HFF-Myc (cell line): ENCODE measurements at places on chromosomes 11 and 22.

- DNase-seq = no peak
These were observed 102.9 kb downstream of the MORC2 start for GRCh38 chr22:30865656-30866055.

GRCh38 chr22:38201371-38201710, 453 bp upstream of the MAFF start:
- no peak for DNase-seq

DNA sequence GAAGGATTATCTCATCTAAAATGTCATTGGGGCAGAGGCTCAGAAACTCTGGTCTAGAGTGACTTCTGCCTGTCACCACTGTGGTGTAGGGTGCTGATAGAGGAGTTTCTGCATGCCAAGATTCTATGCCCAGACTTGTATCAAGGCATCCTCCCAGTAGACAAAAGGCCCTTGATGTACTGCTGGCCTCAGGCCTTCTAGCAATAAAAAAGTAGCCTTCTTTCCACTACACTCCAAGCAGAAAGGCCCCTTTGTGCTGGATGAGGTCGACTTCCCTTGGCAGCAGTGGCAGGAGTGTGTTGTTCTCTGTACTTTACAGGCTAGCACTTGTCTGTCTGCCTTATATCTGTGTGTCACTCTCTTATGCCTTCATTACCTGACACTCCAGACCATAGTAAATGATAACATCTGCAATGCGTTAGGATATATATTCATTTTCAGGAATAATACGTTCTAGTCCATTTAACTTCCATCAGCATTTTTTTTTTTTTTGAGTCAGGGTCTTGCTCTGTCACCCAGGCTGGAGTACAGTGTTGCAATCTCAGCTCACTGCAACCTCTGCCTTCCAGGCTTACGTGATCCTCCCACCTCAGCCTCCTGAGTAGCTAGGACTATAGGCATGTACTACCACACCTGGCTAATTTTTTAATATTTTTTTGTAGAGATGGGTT, 49.5 kb upstream of the RRM1 start:
- DNase-seq = no peak

- no peak for DNase-seq
These were observed 236.8 kb upstream of the PITPNB start for GRCh38 chr22:28155808-28156207.

GRCh38 chr22:20611418-20611817, 104.0 kb downstream of the MED15 start:
- no peak for DNase-seq

DNA sequence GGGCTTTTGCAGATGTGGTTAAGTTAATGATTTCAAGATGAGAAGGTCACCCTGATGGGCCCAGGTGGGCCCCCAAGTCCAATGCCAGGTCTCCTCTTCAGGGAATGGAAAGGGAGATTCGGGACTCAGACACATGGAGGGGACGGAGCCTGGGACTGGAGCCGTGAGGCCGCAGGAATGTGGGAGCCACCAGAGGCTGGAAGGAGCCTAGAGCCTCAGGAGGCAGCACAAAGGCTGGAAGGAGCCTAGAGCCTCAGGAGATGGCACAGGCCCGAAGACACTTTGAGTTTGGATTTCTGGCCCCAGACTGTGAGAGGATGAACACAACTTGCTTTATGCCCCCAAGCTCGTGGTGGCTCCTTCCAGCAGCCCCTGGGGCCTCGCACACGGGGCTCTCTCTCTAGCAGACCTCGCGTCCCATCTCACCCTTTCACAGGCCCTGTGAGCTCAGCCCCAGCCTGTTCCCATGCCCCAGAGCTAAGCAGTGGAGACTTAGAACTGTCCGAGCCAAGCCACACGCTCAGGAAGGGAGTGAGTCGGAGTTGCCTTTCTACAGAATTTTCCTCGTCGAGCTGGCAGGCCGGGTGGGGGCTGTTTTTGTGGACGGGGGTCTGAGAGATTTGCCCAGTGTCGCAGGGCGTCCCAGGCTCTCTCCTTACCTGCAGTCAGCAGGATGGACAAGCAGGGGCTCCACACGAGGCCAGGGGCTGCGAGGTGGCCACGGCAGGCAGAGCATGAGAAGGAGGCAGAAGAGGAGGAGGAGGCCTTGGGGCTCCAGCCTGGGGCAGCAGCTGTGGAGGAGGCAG, 937.6 kb downstream of the BRD1 start:
- DNase-seq = no peak

GRCh38 chr22:26325641-26326040, 103.4 kb upstream of the ASPHD2 start:
- DNase-seq = no peak

DNA sequence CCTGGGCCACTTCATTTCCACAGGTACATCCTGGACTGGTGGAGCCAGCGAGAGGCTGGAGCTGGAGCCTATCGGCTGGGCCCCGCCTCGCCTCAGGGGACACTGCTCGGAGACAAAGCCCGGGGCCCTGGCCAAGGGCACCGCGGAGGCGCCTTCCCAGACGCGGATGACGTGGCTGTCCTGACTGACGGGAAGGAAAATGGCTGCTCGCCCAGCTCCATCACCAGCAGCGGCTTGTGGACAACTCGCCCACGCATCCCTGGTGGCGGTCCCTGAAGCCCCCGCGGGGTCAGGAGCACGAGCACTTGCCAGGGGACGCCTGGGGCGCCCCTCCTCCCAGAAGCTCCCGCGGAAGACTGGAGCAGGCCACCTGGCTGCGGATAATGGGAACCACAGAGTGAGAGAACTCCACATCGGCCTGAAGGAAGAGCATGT, 49.6 kb downstream of the CECR2 start:
- no peak for DNase-seq

- no peak for DNase-seq
These were observed 36.2 kb upstream of the PAK1 start for GRCh38 chr11:77510095-77510494.

DNA sequence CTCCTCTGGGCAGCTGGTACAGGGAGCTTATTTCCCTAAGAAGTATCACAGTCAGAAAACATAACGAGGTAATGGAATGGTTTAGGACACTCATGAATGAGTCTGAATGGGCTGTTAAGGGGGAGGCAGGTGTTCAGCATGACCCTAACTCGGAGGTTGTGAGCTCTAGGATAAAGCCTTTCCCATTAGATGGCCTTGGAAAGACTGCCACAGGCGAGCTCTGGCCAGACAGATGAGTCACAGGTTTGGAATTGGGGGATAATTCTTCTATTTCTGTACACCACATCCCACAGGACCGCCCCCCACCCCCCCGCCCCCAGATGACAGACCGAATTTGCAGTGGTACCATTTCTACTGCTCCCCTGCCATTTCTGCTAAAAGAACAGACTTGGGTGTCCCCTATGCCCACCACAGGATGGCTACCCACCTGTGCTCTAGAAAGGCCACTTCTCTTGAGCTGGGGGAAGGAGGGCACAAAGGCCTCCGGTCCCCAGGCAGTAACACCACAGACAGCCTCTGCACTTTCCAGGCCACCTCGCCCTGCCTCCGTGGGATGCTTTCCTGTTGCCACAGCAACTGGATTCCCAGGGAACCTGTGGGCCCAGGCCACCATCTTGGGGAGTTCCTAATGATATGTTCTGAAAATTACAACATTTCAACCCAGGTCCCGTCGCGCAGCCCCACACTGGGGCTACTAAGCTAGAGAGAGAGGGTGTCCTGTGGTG, 76.7 kb downstream of the TRIM29 start:
- DNase-seq = no peak

DNA sequence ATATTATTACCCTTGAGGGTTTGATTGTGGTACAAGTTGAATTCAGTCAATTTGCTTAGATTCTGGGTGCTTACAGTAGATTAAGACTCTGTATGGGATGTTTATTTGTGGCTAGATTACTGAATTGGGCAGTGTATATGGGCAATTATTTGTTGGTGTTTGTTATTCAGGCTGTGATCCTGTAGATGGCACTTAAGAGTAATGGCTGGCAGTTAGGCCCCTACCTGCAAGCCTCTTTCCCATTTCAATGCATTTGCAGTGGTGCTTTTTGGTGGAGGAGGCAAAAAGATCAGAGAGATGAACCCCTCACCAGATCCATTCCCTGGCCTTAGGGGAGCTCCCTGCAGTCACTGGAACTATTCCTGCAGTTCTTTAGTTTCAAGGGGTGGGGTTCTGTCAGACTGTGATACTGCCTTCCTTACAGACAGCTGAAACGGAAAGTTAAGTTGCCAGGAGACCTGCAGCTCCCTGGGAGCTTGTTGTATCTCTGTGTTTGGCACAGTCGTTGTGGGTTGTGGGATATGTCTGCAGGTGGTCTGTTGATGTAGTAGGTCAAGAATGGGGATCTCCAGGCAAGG, 199.5 kb downstream of the AASDHPPT start:
- DNase-seq = no peak

DNA sequence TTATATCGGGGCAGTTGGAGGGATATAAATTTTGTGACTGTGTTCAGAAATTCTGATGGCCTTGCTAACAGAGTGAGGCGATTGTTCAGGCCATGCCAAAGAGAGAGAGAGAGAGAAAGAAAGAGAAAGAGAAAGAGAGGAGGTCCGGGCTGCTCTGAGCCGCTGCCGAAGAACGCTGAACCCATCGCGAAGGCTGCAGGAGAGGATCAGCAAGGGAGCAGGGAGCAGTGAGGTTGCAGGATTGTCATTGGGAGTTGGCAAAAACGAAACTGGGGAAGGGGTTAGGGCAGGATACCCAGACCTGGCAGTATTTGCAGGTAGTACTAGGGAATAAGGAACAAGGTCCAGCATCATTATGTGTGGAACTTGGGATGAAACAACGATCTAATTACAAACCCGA, 537.1 kb downstream of the INSC start:
- no peak for DNase-seq

DNA sequence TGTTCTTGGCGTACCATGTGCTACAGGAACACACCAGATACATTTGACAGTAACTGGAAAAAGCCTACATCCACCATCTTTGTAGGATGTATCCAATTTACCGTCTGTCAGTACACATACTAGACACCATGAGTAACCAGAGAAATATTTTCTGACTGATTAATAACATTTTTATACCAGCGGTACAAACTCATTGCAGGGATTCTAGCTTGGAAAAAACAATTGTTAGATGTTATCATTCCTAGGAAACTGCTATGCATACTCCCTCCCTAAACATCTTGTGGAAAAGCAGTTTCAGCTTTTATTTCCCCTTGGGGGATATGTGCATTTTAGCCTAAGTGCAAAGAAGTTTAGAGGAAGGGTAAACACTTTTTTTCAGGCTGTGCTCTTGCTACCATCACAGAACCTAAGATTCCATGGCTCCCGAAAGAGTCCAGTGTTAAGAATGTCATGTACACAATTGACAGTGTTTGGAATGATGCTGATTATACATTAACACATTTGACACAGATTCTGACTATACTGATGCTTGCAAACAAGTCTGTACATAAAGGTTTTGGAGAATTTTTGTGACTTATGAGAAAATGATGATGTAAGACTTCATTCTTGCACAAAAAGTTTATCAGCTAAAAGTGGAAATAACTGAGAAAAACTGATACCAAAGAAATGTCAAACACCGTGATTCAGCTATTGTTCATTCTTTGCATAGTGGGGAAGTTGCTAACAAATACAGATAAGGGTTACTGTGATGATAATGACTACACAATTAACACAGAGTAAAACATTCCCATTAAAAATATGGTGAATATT, 23.7 kb downstream of the NCF4 start:
- DNase-seq = no peak

- DNase-seq = no peak
These were observed 57.9 kb downstream of the CD82 start for GRCh38 chr11:44623341-44623730.

- DNase-seq = no peak
These were observed 731.1 kb upstream of the LUZP2 start for GRCh38 chr11:23765682-23766252.

DNA sequence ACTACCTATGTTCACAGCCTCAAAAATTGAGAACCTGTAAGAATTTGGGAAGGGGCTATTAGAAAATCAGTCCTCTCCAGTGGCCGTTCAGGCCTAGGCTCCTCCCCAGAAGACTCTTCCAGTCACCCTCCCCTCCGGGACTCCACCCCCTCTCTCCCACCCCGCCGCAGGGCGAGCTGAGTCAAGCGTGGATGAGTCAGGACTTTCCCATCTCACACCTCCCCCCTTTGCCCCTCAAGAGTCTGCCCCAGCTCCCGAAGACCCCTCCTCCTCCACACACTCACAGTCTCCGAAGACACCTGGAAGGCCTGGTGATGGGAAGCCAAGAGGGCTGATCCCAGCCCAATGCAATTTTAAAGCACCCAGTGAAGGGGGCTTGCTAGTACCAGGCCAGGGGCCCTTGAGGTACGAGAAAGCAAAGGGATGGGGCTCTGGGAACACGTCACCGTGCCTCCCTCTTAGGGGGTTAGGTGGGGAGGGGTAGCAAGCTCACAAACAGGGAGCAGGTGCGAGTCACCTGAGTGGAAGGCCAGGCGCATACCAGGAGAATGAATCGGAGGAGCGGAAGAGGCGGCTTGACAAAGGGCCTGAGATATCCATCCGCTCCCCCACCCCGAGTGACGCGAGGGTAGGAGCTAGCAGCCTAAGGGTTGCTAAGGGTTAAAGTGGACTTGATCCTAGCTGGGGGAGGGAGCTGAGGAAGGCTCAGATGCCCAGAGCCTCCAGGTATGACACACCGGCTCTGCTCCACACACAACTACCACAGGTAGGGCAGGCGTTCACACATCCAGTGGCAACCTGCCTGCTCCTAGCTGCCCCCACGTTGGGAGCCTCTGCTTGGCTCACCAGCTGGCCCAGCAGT, 13.6 kb downstream of the BCL9L start:
- no peak for DNase-seq

GRCh38 chr11:124194293-124195188, 11.4 kb downstream of the OR10D3 start:
- no peak for DNase-seq

DNA sequence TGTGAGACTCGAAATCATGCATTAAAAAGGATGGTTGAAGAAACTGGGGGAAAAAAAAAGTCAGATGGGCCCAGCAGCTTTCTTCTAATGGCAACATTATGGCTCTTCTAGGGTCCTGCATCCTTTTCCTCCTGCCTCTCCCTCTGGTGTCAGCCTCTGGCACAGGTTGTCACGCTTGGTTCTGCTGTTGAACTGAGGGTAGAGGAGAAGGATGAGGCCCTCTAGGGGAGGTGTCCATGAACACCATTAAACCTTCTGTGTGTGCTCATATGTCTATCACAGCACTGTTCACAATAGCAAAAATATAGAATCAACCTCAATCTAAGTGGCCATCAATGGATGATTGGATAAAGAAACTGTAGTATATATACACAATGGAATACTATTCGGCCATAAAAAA, 36.0 kb downstream of the BUD13 start:
- no peak for DNase-seq

DNA sequence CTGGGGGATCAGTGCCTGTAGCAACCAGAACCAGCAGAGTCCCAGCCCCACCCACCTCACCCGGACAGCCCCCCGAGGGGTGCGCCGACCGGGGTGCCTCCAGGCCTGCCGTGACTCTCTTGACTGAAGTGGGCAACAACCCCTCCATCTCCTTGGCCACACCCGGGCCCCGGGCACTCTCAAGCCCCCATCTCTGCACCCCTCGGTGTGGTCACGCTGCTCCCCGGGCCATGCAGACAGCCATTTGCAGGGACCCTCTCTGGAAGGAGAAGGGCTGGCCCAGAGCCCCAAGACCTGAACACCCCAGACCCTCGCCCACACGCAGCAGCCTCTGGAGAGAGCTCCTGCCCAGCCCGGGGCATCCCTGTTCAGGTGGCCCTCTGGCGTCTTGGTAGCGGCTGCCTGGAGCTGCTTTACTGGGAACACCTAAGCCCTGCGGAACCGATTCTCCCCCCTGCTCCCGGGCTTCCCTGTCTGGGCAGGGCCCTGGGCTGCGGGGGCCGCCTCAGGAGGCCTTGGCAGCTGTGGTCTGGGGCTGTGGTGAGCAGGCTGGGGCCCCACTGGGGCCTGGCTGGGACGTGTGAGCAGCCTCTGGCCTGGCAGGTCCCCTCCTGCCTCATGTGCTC, 84.9 kb downstream of the WNT7B start:
- no peak for DNase-seq
